ENCODE measurements at places on chromosomes 16 and 17.

DNA sequence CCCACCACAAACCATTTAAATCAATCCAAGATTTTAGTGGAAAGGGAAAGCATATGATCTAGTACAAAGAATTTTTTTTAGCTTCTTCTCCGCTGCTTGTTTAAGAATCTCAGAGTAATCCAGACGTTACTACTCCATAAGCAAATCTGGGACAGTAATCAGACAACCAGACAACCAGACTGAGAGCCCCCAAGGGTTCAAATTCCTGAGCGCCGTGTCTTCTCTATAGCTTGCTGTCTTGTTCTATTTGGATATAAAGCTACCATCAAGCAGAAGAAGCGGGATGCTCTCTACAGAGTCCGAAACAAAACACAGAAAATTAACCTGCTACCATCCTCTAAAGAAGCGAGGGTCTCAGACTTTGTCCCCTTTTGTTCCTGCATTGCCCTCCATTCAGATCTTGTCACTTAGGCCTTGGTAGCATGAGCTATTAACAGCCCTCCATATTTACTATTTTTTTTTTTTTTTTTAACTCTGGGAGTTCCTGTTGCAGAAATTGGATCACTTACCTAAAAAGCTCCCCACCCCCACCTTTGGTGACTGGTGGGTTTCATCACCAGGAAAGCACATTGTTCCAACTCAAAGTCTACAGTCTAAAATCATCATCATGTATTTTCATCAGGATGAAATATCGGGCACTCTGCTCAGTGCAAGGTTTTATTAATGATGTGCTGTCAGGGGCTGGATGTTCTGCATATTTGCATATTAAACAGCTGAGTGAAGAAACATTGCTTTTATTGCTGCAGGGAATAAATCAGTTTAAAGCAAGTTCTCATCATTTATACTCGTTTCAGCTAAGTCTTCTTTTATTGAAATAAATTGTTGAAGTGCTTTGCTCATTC is 576.7 kb downstream of the WWOX start:
- no peak for DNase-seq

DNA sequence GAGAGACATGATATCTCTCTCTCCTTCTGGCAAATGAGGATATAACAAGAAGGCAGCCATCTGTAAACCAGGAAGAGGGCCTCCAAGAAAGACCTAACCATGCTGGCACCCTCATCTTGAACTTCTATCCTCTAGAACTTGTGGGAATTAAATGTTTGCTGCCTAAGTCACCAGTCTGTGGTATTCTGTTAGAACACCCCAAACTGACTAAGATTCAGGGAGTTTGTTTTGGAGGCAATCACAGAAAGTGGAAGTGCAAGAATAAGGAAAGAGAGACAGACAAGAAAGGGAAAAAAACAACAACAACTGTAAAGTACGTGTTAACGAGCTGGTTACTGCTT is 114.5 kb upstream of the GOT2 start:
- no peak for DNase-seq

DNA sequence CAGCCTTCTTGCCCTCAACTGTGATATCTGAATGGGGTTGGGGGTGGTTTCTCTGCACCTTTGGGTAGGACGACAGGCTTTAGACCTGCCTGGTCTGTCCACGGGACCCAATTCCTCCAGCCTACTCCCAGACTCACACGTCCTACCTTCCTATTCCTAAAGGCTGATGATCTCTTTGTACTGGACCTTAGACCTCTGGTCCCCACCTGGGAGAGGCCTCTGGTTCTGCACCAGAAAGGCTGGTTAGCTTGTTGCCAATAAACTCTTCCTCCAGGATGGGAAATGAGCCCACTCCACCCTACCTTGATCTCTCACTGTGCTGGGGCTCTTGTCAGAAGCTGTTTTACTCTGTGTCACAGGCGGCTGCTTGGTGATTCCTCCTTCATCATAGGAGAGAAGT is 14.4 kb downstream of the FBF1 start:
- DNase-seq: no peak

DNA sequence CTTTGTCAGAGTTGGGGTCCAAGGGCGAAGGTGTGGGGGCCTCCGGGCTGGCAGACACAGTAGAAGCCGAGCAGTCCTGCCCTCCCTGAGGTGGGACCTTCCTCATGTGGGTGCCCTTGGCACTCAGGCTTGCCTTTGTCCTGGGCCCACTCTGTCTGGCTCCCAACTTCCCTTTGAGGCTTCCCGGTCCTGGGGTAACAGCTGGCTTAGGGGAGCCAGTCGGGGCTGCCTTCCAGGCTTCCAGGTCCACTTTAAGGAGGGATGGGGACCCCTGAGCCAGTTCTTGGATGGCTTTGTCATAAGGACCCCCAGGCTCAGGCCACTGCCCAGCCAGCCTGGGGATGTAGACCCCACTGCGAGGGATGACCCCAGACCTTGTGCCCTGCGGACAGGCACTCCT is 7.8 kb downstream of the GAS2L2 start:
- DNase-seq: no peak
